ENCODE measurements at places on chromosomes 6 and 20. TPM values are rescaled to one million over a fixed set of nuclear protein-coding genes. Genes with fewer than 3 reads are reported as not detected.

The C6orf52 gene
- 5.0 TPM for total RNA-seq

The GGT7 gene
- 2.5 TPM for total RNA-seq

The AURKA gene
- total RNA-seq = 65.8 TPM

The SNTA1 gene
- total RNA-seq = 2.0 TPM

The CDSN gene
- total RNA-seq = 0.16 TPM

The TFAP2D gene
- not detected for total RNA-seq

The CAGE1 gene
- total RNA-seq = 0.47 TPM

The FOXC1 gene
- total RNA-seq = 16.8 TPM

The OR2J3 gene
- not detected for total RNA-seq
